ENCODE measurements at places on chromosomes 4 and X.

GRCh38 chrX:17596061-17596460, 141.2 kb upstream of the SCML1 start:
- no peak for DNase-seq

GRCh38 chr4:45030059-45030458, 303.7 kb upstream of the GNPDA2 start:
- DNase-seq = no peak

GRCh38 chrX:45110494-45110893, 90.2 kb downstream of the DIPK2B start:
- no peak for DNase-seq

GRCh38 chrX:112802541-112802940, 38.1 kb downstream of the AMOT start:
- DNase-seq = no peak

- no peak for DNase-seq
Observed at GRCh38 chr4:68271851-68272357, 26.4 kb upstream of the TMPRSS11B start.

DNA sequence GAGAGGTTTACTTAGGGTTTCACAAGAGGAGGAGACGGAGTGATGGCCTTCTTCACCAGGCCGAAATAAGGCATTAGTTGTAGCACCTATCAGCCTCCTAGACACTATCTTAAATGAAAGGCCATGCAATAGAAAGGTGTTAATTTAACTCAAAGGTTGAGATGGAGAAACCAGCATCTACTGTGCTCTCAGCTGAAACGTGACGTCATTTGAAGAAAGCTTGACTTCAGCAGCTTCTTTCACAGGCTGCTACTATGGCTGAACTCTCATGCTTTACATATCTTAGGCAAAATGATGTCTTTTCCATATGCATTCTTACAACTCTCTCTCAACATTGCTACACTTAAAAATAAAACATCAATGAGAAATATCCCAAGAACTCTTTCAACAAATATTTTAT, 99.6 kb downstream of the GUCY2F start:
- DNase-seq = no peak

GRCh38 chr4:37590016-37590415, 96.2 kb downstream of the RELL1 start:
- no peak for DNase-seq

DNA sequence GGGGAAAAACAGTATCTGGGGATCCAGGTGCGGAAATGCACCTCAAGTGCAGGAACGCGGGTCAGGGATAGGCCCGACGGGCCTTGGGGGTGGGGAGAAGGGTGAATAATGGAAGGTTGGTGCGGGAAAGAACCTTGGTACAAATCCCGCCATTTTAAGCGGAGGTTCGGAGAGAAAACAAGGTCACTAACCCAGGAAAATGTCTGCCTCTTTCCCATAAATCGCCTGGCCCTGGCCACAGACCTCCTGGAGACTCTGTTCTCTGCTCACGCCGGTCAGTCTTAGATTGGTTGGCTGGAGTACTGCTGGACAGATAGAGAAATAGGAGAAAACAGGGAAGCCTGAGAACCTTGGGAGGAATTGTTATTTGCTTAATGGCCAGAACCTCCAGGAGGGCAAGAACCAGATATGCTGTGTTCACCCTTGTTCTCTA, 897 bp upstream of the FBXL5 start:
- no peak for DNase-seq

DNA sequence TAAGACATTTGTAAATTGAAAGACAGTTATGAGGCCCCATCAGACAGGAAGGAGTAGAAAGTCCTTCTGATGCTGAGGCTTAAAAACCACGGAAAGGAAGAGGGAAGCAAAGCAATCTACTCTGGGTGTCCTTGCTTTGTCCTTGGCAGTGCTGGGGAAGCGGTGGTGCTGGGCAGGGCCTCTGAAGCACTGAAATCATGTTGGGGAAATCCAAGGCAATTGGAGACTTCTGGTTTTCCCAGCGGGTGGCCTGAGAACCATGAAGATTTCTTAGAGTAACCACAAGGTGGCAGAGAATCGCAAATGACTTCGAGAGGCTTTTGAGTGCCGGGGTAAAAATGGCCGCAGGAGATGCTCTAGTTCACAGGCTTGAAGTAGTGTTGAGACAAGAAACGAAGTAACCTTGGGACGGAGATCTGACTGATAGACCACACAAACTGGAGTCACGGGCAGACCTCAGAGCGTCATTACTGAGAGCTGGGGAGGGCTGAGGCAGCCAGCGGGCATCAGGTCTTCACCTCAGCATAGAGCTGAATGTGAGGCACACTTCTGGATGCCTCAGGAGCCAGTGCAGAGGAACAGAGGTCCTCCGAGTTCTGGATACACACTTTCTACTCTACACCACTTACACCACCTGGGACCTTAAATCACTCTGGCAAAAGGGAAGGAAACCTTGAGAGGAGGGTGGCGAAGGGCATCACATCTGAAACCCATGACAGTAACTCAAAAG, 130.7 kb upstream of the GPRIN3 start:
- no peak for DNase-seq

DNA sequence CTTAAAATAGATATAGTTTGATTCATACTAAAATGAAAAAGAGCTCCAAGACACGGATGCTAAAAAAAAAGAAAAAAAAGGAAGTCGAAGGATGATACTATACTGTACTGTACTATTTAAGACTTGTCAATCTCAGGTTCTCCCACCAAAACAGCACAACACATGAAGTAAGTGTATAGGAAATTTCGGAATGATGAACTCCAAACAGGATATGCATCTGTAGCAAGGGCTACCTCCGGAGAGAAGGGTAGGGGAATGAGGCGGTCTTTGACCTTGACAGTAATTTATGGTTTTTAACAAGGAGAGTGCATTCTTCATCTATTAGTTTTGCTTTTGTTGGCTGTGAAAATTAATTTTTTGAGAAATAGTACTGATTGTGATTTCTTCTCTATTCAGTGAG, 541 bp upstream of the FIP1L1 start:
- DNase-seq = no peak

DNA sequence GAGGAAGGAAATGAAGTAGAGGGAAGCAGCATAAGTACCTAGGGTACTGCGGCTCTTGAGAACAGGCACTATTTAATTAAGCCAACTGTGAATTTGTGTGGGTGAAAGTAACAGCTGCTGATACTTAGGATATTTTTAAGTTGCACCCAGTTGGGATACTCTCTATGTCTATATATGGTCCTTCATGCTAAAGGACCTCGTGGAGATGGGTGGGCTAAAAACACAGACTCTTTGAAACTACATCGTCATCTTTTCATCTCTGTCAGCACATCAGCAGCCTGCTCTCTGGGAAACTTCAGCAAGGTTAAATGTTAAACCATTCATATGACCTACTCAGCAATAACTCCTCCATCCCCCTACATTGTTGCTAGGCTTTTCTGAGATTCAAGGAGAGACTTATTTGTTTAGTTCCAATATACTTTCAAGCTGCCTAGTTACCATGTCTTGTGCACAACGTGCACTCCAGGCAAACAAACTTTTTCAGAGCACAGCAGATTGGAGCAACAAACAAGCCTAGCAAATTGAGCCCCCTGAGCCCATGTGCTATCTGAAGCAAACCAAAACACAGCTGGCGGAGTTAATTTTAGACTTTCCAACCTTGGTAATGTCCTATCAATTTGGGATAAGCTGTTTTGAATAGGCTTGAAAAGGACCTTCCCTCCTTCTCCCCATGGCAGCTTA, 6.2 kb upstream of the MOB1B start:
- DNase-seq = no peak

GRCh38 chrX:9339603-9340491, 125.0 kb upstream of the TBL1X start:
- no peak for DNase-seq

DNA sequence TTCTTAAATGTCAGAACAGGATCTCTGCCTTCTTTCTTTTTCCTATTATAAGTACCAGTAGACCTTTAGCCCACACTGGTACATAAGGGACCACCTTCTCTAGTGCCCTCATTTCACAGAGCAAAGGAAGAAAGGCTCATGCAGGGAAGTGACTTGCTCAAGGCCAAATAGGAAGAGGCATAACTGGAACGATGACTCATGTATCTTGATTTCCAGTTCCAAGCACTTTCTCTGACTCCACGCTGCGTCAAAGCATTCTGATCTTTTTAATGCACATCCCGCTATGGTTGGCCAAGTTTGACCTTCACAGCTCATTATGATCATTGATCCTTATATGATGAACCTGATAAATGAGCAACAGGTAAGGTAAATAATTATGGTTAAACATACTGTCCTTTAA, 542.0 kb downstream of the GBA3 start:
- no peak for DNase-seq

DNA sequence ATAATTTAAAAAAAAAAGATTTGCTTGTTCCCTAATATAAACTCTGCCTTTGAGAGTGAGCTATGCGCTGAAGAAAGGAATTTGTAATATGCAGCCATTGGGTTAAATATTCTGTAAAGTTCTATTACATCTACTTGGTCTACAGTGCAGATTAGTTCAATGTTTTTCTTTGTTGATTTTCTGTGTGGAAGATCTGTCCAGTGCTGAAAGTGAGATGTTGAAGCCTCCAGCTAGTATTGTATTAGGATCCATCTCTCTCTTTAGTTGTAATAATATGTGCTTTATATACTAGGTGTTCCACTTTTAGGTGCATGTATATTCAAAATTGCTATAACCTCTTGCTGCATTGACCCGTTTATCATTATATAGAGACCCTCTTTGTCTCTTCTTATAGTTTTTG, 49.8 kb downstream of the MAGEE1 start:
- DNase-seq = no peak

GRCh38 chr4:159413306-159413943, 310.5 kb downstream of the RAPGEF2 start:
- no peak for DNase-seq
